ENCODE measurements at places on chromosomes 13 and 19. TPM values are rescaled to one million over a fixed set of nuclear protein-coding genes. Genes with fewer than 3 reads are reported as not detected.

Gene OVOL3
- total RNA-seq = not detected

Gene DBP
- 9.9 TPM for total RNA-seq

Gene SEMA6B
- not detected for total RNA-seq

Gene ZNF536
- not detected for total RNA-seq

Gene SCEL
- not detected for total RNA-seq

Gene CRB3
- 0.38 TPM for total RNA-seq

Gene RASGRP4
- total RNA-seq = 1.3 TPM

Gene UBE2L5
- total RNA-seq = not detected

Gene TEAD2
- not detected for total RNA-seq
